Effector CD8-positive, alpha-beta T cell (primary cell): ENCODE measurements at places on chromosomes 13 and 19.

- no peak for DNase-seq
Measured at GRCh38 chr19:35297515-35297848, 5.5 kb downstream of the MAG start.

DNA sequence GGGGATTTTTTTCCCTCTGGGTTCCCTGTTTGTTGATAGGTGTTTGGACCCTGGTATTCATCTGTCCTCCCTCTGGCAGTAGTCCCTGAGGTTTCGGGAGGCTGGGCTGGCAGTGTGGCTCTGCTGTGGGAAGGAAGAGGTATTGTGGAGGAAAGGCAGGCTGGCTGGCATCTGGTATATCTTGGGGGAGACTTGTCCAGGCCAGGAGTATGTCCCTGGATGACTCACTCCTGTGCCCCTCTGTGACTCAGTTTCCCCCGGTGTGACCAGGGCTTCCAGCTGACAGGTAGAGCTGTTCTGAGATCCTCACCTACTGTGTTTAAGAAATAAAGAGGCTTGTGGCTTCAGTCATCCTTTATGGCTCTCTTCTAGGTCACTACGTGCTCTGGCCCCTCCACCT, 14.2 kb upstream of the ZNF492 start:
- no peak for DNase-seq

GRCh38 chr19:5890099-5890498, 13.5 kb downstream of the NDUFA11 start:
- no peak for DNase-seq

DNA sequence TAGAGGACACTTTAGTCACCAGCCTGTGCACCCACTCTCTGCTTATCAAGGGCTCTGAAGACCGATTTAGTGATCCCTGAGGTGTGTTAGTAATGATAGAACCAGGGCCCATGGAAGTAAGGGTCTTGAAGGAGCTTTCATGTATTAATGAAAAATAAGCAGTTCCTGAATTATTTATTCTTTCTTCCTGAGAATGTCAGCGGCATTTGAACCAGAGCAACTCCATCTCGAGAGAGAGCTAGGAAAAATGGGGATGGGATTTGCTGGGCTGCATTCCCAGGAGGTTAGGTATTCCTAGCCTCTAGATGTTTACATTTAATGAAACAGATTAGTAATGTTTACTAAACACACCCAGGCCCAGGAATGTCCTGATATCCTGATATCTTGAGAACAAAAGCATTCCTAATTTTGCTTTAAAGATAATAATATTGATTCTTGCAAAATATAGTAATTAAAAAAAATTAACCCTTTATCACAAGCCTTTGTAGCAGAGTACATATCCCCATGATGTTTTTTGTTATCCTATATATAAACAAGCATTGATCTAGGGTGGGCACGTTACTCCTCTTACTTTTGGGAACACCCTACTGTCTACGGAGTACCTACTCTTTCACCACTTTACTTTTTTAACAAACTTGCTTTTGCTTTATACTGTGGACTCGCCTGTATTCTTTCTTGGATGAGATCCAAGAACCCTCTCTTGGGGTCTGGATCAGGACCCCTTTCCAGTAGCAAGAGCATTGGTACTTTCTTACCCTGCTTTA, 63.1 kb downstream of the COG3 start:
- no peak for DNase-seq
